ENCODE measurements at places on chromosomes 3 and 15.

DNA sequence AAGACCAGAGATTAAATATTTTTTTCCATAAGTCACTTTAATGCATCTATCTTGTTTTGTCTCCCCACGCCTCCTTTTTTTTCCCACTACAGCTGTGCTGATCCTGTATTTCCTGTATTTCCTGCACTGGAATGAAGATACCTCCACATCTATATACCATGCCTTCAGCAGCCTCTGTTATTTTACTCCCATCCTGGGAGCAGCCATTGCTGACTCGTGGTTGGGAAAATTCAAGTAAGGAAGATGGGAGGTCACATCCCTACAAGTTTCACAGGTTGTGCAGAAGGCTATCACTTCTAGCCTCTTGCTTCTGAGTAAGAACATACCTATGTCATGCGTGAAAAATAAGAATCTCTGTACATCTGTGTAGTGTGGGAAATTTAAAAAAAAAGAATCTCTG, 3.1 kb downstream of the SLC15A2 start:
- peaks cover 2% of the 10 kb centered on the region for H3K36me3 ChIP-seq
- H3K27ac ChIP-seq: no peak overlapping the region
- no peak overlapping the region for H3K4me3 ChIP-seq
- DNase-seq: no peak
- no peaks in the 10 kb centered on the region for H3K27me3 ChIP-seq

DNA sequence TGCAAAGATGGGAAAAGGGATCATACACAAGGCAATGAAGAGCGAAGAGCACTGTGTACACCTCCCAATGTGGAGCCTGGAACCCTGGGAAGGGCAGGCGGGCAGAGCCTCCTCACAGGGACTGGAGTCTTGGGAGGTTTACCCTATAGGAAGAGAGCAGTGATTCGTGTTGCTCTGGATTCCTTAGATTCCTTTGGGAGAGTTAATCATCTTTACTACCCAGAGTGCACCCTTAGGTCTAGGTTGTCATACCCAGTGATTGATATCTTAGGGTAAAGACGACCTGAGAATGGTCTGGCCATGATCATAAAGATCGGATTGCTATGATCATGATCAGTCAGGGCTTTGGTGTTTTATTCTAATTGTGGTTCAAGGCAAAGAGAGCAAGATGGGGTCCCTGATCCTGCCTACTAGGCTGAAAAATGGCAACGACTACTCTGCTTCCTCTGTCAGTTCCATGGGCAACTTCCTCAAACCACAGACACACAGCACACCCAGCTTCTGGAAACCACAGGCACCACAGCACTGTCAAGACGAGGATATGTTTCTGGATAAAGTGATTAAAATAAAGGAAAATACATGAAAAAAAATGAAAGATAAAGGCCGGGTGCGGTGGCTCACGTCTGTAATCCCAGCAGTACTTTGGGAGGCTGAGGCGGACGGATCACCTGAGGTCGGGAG, 20.4 kb upstream of the MAP6D1 start:
- DNase-seq: no peak
- peak overlapping the region; percentile 91 for H3K27ac ChIP-seq
- H3K36me3 ChIP-seq: peaks cover 45% of the 10 kb centered on the region
- no peaks in the 10 kb centered on the region for H3K27me3 ChIP-seq
- peak overlapping the region; percentile 8 for H3K4me3 ChIP-seq

DNA sequence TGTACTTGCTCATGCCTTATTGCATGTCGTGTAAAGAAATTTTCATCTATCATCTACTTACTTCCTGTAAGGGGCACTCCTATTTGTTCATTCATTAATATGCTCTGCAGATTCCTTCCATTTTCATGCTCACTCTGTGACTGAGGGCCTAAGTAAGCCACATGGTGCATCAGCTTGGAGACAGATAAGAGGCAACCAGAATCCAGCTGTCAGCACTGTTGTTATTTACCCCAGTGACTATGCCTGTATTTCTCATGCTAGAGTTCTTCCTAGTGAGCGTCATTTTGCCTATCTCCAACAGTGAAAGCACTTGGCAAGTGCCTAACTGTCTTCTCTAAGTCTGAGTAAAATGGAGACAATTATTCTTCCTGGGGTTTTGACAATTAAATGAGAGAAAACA, 124.8 kb upstream of the ABI3BP start:
- H3K4me3 ChIP-seq: no peak overlapping the region
- no peak overlapping the region for H3K27ac ChIP-seq
- no peaks in the 10 kb centered on the region for H3K36me3 ChIP-seq
- no peak for DNase-seq
- peaks cover 14% of the 10 kb centered on the region for H3K27me3 ChIP-seq
- H3K4me1 ChIP-seq: no peaks in the 10 kb centered on the region

- no peaks in the 10 kb centered on the region for H3K27me3 ChIP-seq
- DNase-seq: no peak
- H3K36me3 ChIP-seq: peaks cover 11% of the 10 kb centered on the region
- H3K4me3 ChIP-seq: no peak overlapping the region
Observed at GRCh38 chr3:171691485-171691884, 118.8 kb downstream of the PLD1 start.

GRCh38 chr3:94522488-94522887, 459.6 kb downstream of the NSUN3 start:
- H3K27me3 ChIP-seq: no peaks in the 10 kb centered on the region
- no peak overlapping the region for H3K4me3 ChIP-seq
- no peaks in the 10 kb centered on the region for H3K36me3 ChIP-seq
- H3K27ac ChIP-seq: no peak overlapping the region
- DNase-seq: no peak
- H3K4me1 ChIP-seq: peaks cover 29% of the 10 kb centered on the region

DNA sequence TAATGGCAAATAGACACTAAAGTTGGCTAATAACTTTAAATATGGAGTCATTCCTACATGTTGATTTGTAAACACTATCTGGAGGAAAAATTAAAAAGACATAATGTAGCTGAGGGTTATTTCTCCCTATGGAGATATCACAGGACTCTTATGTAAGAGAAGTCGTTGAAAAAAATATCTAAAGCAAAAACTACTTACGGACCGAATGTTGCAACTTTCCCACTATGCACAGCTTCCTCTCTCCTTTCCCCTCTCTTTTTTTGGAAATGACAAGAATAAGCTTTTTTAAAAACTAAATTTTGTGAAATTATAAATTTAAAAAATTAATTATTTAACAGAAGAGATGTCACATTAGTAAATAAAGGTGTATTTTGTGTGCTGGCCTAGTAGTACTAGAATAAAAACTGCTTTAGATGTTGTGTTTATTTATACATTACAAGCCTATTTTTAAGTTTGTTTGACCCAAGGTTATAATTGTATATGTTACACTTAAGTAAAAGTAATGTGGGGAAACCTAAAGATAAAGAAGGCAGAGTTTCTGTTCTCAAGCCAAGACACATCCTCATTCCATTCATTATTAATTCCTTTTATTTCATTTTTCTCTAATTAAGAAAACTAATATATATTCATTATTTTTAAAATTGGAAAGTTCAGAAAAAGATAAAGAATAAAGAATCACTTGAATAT, 20.7 kb upstream of the PPARG start:
- no peak overlapping the region for H3K4me3 ChIP-seq
- no peak overlapping the region for H3K27ac ChIP-seq
- no peaks in the 10 kb centered on the region for H3K36me3 ChIP-seq
- H3K27me3 ChIP-seq: no peaks in the 10 kb centered on the region

DNA sequence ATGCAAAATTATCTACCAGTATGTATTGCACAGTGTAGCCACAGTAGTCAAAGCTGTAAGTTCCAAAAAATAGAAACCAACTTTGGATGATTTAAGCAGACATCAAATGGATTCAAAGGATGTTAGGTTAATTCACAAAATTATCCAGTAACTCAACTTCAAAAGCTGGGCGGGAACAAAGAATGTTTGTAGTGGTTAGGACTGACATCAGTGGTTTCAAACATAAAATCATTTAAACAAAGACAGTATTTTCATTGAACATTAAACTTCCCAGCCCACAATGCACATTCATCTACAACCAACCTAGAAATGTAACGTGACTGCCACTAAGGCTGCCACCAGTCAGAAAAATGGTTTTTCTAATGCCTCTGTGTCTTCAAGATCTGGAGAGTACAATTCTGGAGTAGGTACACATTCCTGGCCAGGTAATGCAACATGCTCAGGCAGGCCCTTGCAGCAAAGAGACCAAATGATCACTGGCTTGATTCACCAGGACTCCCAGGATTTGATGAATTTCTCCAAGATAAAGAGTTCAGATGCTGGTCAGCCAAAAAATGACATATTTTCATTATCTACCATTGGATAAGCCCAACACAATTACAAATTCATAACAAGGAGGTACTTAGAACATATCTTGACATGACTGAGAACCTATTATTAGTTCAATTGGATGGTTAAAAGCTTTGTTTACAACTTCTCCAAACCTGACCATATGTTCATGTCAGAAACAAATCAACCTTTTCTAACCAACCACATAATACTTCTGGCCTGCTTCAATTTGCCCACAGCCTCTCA, 189.8 kb upstream of the CNTN4 start:
- DNase-seq: no peak
- H3K4me1 ChIP-seq: peaks cover 50% of the 10 kb centered on the region
- H3K4me3 ChIP-seq: no peak overlapping the region
- H3K27me3 ChIP-seq: no peaks in the 10 kb centered on the region

GRCh38 chr3:72606005-72606800, 242.0 kb downstream of the SHQ1 start:
- H3K27ac ChIP-seq: no peak overlapping the region
- DNase-seq: no peak
- no peaks in the 10 kb centered on the region for H3K36me3 ChIP-seq
- no peaks in the 10 kb centered on the region for H3K27me3 ChIP-seq
- H3K4me1 ChIP-seq: peaks cover 9% of the 10 kb centered on the region

DNA sequence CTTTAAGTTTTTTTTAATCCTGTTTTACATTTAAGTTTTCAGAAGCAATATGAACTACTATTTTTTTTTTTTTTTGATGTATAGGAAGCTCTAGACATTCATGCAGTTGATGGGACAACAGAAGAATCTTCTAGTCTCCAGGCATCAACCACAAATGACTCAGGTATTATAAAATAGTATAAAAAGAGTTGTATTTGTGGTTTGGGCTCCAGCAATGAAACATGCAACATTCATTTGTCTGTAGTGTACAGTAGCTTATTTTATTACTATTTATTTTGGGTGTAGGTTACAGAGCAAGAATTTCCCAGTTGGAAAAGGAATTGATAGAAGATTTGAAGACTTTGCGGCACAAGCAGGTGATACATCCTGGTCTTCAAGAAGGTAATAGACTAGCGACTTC, 38.6 kb downstream of the MGA start:
- H3K27me3 ChIP-seq: no peaks in the 10 kb centered on the region
- peaks cover 7% of the 10 kb centered on the region for H3K4me1 ChIP-seq
- H3K4me3 ChIP-seq: no peak overlapping the region

DNA sequence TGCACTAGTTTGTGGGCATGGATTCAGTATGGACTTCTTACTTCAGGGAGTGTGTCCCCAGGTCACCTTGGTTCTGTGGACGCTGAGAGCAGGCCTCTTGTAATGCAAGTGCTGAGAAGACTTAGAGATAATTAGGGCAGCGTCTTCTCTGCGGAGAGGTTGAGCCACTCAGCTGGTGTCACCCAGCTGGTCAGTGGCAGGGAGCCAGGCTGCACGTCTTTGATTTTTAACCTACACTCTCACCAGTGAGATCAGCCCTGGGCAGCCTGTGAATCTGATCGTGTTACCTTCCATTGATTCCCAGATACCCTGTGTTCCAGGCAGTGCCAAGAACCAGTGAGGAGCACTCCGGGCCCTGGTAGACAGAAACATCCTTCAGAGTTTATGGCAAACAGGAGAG, 92.6 kb downstream of the SLCO3A1 start:
- H3K27ac ChIP-seq: no peak overlapping the region
- peaks cover 62% of the 10 kb centered on the region for H3K27me3 ChIP-seq
- DNase-seq: no peak
- peaks cover 23% of the 10 kb centered on the region for H3K4me1 ChIP-seq

- DNase-seq: no peak
- no peak overlapping the region for H3K27ac ChIP-seq
- H3K36me3 ChIP-seq: no peaks in the 10 kb centered on the region
- H3K4me3 ChIP-seq: no peak overlapping the region
- peaks cover 43% of the 10 kb centered on the region for H3K27me3 ChIP-seq
- H3K4me1 ChIP-seq: no peaks in the 10 kb centered on the region
Observed at GRCh38 chr3:40278791-40279190, 30.7 kb upstream of the EIF1B start.

DNA sequence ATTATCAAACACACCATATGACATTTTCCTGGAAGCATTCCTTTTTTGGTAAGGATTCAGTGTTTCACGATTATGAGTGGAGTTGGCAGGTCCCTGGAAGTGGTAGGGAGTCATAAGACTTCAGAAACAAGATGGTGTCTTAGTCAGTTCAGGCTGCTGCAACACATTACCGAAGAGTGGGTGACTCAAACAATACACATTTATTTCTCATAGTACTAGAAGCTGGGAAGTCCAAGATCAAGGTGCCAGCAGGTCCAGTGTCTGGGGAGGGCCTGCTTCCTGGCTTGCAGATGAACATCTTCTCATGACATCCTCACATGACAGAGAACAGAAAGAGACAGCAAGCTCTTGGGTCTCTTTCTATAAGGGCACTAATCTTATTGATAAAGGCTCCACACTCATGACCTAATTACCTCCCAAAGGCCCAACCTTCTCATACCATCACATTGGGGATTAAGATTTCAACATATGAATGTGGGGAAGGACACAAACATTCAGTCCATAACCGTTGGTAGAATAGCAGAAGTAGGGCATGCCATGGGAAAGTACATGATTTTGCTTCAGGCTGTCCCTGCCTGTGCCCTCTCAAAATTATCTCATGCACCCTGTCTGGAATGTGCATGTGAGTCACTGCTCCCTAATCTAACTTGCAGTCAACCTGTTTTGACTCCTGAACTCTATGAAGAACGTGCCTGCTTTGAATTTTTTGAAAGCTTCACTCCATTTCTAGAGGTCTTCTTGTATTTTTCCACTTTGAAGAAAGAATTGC, 72.5 kb downstream of the GTPBP8 start:
- no peak overlapping the region for H3K4me3 ChIP-seq
- no peak overlapping the region for H3K27ac ChIP-seq
- no peak for DNase-seq
- H3K4me1 ChIP-seq: no peaks in the 10 kb centered on the region
- peaks cover 23% of the 10 kb centered on the region for H3K36me3 ChIP-seq
- H3K27me3 ChIP-seq: no peaks in the 10 kb centered on the region

DNA sequence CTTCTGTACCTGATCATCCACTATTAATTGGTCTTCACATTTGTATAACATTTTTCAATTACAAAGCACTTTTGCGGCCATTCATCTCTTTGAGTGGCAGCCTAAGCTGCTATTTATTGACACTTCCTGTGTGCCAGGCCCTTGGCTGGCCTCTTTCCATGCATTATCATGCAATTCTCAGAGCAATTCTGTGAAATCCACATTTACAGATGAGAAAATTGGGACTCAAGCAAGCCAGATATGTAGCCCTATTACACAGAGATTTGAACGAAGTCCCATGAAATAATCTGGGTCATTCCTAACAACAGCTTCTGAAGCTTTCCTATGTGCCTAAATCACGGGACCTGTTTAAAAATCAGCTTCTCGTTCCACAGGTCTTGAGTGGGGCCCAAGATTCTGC, 17.4 kb downstream of the SLC6A1 start:
- H3K27ac ChIP-seq: no peak overlapping the region
- H3K4me3 ChIP-seq: no peak overlapping the region
- DNase-seq: no peak

GRCh38 chr3:126268866-126269265, 88.3 kb downstream of the KLF15 start:
- H3K36me3 ChIP-seq: no peaks in the 10 kb centered on the region
- no peak for DNase-seq
- peaks cover 42% of the 10 kb centered on the region for H3K4me1 ChIP-seq

GRCh38 chr3:42025370-42026138, 63.7 kb upstream of the ULK4 start:
- H3K4me1 ChIP-seq: peaks cover 55% of the 10 kb centered on the region
- H3K36me3 ChIP-seq: peaks cover 7% of the 10 kb centered on the region
- H3K4me3 ChIP-seq: peak overlapping the region; percentile 46
- peak overlapping the region; percentile 99 for H3K27ac ChIP-seq
- H3K27me3 ChIP-seq: no peaks in the 10 kb centered on the region
